ENCODE measurements at places on chromosomes 13 and 19. TPM values are rescaled to one million over a fixed set of nuclear protein-coding genes. Genes with fewer than 3 reads are reported as not detected.

The SYNE4 gene
- total RNA-seq, result 1.8 TPM

The SBSN gene
- not detected for total RNA-seq

The PCDH8 gene
- not detected for total RNA-seq

The LRRC63 gene
- 0.17 TPM for total RNA-seq

The ZNF527 gene
- total RNA-seq, result 3.9 TPM

The TMEM145 gene
- total RNA-seq, result 2.1 TPM

The ZNF486 gene
- 4.0 TPM for total RNA-seq

Measured in activated T-helper 1 cell treated with anti-CD3 and anti-CD28 coated beads, Interleukin-12 subunit alpha, Interleukin-12 subunit beta, Interleukin-2, Interleukin-4 antibody, amounts not matched to agents 30 ng/mL and 10 ng/mL and 1 ng/mL, durations not matched to agents 14 hours and 24 hours and 36 hours (primary cell).